ENCODE measurements at places on chromosomes 5 and 9.

- DNase-seq = no peak
Measured at GRCh38 chr5:52119768-52120167, 667.9 kb upstream of the ITGA1 start.

DNA sequence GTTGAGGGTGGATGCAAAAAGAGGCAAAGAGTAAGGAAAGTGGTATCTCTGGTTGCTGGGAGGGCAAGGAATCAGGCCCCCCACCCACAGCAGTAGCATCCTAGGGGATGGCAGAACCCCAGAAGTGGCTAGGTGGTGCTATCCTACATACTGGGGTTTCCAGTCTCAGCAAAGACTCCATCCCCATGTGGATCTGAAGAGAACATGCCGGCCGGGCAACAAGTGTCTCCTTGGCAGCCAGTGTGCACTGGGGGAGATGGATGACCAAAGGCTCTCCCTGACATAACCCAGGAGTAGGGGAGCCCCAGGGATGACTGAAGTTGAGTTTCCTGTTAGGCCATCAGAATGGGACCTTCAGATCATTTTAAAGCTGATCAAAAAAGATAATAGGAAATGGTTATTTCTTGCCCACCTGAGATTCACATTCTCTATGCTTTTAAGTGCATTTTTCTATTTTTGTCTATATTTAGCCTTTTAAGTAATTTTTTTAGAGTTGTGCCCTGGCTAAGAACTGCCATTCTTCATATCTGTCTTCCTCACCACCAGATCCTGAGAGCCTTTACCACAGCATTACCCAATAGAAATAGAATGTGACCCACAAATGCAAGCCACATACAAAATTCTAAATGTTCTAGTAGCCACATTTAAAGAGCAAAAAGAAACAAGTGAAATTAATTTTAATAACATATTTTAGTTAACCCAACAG is 78.7 kb upstream of the SMIM23 start:
- DNase-seq = no peak

DNA sequence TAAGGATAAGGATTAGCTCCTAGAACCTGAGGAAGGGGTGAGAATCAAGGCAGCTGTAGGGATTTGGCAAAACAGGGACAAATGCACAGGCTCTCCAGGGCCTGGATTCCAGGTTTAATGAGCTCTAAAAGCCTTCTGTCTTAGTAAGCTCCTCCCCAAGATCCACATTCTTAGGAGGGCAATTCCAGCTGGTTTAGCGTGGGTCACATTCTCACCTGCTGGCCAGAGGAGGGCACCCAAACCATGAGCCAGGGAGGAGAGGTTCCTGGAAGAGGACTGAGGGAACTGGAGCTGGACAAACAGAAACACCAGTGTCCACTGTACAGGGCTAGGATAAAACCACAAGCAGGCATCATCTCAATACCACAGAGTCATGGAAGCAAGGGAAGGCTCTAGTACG is 480.0 kb downstream of the CCDC171 start:
- no peak for DNase-seq

DNA sequence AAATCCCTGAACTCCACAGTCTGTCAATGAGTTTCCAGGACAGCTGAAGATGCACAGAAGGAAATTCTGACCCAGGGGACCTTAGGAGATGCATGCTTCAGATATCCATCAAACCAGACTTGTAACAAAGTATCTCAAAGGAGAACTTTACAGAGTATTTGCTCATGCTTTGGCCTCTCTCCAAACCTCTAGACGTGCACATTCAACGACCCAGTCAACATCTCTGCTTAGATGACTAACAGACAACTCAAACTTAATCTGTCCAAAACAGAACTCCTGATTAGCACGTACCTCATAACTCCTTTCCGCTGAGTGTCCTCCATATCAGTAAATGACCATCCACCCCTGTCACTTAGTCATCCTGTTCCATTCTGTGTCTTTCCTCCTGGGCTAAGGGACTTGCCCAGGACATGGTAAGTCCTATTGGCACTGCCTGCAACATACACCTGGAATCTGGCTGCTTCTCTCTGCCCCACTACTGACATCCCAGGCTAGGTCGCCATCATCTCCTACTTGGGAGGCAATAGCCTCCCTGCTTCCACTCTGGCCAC is 107.4 kb downstream of the LMNB1 start:
- DNase-seq = no peak

DNA sequence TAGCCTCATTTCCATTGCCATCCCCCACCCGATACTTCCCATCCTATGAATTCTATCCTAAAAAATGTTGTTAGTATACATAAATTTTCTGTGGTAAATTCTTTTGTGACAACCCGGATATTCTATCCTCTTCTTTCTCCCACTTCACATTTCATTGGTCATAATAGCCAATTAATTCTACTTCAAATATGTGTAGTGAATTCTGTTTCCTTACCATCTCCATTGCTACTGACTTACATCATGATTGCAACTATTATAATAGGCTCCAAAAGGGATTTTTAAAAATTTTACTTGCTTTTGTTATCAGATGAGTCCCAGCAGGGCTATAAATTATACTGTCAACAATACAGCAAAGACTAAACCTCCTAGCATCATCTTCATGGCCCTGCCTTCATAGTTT is 1326.8 kb downstream of the PTPRD start:
- DNase-seq = no peak

GRCh38 chr5:39501397-39501796 is 76.6 kb upstream of the DAB2 start:
- DNase-seq = no peak
